ENCODE measurements at places on chromosomes 4 and X. TPM values are rescaled to one million over a fixed set of nuclear protein-coding genes. Genes with fewer than 3 reads are reported as not detected.
A peak's percentile ranks its signal among the peaks of the same experiment; 100 is the strongest.

The C4orf36 gene
- polyA plus RNA-seq = 0.14 TPM

The FGF13 gene
- polyA plus RNA-seq = not detected

The ACTRT1 gene
- not detected for polyA plus RNA-seq

The CSN1S1 gene
- not detected for polyA plus RNA-seq

The ZNF275 gene
- 2.1 TPM for polyA plus RNA-seq

The CTAG1A gene
- polyA plus RNA-seq = not detected

The FAM184B gene
- polyA plus RNA-seq = not detected

The TRIM60 gene
- polyA plus RNA-seq = not detected

The TCEAL7 gene
- not detected for polyA plus RNA-seq

The OTC gene
- not detected for polyA plus RNA-seq

The SEPTIN6 gene
- 31.1 TPM for polyA plus RNA-seq

The ENPP6 gene
- not detected for polyA plus RNA-seq

The SMARCA1 gene
- polyA plus RNA-seq = 0.13 TPM

DNA sequence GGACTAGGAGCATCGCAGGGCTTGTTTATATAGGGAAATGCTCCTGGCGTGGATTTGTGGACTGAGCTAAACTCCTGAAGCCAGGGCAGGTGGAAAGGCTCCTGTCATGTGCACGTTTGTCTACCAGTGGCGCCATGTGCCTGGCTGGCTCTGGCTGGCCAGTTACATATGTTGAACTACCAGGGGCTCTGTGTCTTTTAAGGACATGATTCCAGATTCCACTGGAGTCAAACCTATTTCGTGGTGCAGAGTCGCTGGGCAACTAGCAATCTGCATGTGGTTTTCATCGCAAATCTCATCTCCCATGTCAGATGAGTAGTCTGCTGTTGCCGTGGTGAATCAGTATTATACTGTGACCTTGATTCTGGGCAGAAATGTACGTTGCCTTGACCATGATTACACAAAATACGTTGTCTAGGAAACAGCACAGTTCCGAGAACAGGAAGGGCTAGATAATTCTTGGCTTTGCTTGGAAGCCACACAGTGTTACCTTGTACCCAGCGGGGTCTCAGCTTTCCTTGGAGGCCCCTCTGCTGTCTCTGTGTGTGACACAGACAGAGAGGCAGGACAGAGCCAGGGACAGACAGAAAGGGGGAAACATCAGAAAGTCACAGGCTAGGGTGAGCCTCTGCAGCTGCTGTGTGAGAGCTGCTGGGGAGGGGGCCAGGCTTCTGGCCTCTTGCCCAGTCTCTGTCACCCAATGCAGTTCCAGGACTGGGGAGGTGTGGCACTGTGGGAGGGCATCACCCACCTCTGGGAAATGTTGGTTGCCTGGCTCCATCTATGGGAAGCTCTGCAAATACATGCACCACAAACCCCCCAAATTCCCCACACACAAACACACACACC is 19.2 kb downstream of the PNMA6E start:
- H3K27ac ChIP-seq = no peak overlapping the region
- peak; percentile 5 for DNase-seq
- H3K27me3 ChIP-seq = no peaks in the 10 kb centered on the region
- H3K36me3 ChIP-seq = no peaks in the 10 kb centered on the region
- no peak overlapping the region for H3K4me3 ChIP-seq

- H3K36me3 ChIP-seq = peaks cover 36% of the 10 kb centered on the region
- H3K4me3 ChIP-seq = no peak overlapping the region
- no peaks in the 10 kb centered on the region for H3K4me1 ChIP-seq
These were observed 8.4 kb upstream of the NUP54 start for GRCh38 chr4:76156635-76157034.

DNA sequence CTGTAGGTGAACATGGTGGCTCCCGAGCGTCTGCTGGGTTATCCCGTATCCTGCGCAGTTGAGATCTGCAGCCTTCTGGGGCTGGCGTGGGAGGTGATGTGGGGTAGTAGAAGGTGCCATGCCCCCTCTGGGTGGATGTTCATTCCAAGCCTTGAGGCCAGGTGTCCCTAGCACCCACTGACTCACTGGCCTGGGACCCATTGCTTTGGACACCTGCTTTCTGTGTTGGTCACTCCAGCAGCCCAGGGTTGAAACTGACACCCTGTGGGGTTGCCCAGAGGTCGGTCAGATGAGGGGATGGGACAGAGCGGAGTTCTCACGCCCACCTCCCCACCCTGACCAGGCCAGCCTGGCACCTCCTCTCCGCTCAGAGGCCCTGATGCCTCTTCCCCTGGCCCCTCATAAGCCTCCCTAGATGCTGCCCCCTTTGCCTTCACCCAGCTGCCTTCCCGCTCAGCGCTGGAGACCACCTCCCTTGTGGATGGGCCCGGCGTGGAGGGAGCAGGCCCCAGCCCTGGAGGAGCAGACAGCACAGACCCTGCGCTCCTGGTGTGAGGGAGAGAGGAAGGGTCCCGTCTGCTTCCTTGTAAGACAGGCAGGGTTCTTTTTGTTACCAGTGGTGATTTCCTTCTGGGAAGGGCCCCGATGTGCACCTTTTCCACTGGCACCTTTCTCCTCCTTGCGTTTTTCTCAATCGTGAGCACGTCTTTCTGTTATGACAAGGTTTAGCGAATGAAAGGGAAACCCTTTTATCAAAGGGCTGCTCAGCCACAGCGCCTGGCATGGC is 2.0 kb downstream of the DOK7 start:
- no peak overlapping the region for H3K4me3 ChIP-seq
- no peak for DNase-seq
- no peaks in the 10 kb centered on the region for H3K4me1 ChIP-seq
- no peak overlapping the region for H3K27ac ChIP-seq

GRCh38 chr4:89879215-89879614 is 15.4 kb upstream of the MMRN1 start:
- no peaks in the 10 kb centered on the region for H3K4me1 ChIP-seq
- H3K4me3 ChIP-seq = no peak overlapping the region
- DNase-seq = no peak
- no peaks in the 10 kb centered on the region for H3K36me3 ChIP-seq

DNA sequence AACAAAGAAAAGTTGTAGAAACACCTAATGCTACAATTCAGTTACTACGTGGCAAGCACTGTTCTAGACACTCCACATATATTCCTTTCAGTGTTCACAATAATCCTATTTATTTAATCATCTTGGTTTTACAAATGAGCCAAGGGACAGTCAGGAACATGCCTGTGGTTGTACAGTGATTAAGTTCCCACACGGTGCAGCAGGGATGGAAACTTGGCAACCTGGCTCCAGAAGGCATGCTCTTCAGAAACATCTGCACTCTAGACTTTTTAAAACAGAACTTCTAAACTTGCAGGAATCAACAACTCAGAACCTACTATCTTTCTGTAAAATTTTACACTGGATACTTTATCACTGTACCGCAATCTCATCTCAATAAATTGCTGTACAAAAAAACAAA is 32.1 kb downstream of the TAPT1 start:
- no peak for DNase-seq
- H3K27me3 ChIP-seq = no peaks in the 10 kb centered on the region
- H3K4me3 ChIP-seq = no peak overlapping the region
- peaks cover 33% of the 10 kb centered on the region for H3K4me1 ChIP-seq
- H3K27ac ChIP-seq = no peak overlapping the region

GRCh38 chr4:37066159-37066558 is 178.4 kb upstream of the NWD2 start:
- no peak overlapping the region for H3K27ac ChIP-seq
- H3K27me3 ChIP-seq = no peaks in the 10 kb centered on the region
- DNase-seq = no peak

GRCh38 chr4:4855301-4856070 is 4.0 kb upstream of the MSX1 start:
- no peak overlapping the region for H3K4me3 ChIP-seq
- peaks cover 70% of the 10 kb centered on the region for H3K27me3 ChIP-seq
- H3K4me1 ChIP-seq = peaks cover 14% of the 10 kb centered on the region
- no peak for DNase-seq

DNA sequence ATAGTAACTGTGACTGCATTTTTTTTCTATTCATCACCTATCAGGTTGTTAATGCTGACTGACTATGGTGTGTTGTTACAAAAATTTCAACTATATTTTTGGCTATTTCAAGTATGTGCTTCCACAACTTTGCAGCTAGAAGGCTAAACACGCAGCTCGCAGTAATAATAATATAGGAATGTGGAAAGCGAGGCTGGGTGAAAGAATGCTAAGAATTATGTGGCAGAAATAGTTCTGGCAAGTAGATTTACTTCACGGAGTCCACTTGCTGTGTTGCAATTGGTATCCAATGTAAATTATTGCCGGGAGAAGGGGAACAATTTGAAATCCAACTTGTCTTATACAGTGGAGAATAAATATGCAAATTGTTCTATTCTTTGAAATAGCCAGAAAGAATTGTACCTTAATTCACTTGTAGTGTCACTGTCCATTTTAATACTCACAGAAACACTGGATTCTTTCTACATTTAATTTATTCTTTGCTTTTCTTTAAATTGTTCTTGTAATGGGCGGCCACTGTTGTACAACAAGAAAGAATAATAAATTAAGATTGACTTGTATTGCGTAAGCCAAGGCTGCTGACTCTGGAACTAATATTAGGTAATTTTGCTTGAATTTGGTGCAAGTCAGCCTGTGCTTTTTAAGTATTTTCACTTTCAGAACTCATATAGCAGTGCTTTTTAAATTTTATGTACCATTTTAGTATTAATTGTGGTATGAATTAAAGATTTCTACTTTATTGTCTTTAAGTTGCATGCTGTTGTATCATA is 154.9 kb downstream of the FRMPD4 start:
- no peak overlapping the region for H3K4me3 ChIP-seq
- H3K4me1 ChIP-seq = no peaks in the 10 kb centered on the region
- no peaks in the 10 kb centered on the region for H3K27me3 ChIP-seq
- no peak overlapping the region for H3K27ac ChIP-seq
- no peak for DNase-seq
- H3K36me3 ChIP-seq = no peaks in the 10 kb centered on the region

- no peaks in the 10 kb centered on the region for H3K36me3 ChIP-seq
- peaks cover 3% of the 10 kb centered on the region for H3K27me3 ChIP-seq
- H3K4me3 ChIP-seq = peak overlapping the region; percentile 83
- no peak for DNase-seq
- peak overlapping the region; percentile 96 for H3K27ac ChIP-seq
- H3K4me1 ChIP-seq = peaks cover 87% of the 10 kb centered on the region
These were observed 109.9 kb downstream of the ZNF330 start for GRCh38 chr4:141330616-141331015.

- peak overlapping the region; percentile 60 for H3K27ac ChIP-seq
- H3K36me3 ChIP-seq = no peaks in the 10 kb centered on the region
- peak; percentile 99 for DNase-seq
- H3K27me3 ChIP-seq = no peaks in the 10 kb centered on the region
- H3K4me1 ChIP-seq = peaks cover 15% of the 10 kb centered on the region
- H3K4me3 ChIP-seq = no peak overlapping the region
These were observed 9.8 kb downstream of the EREG start for GRCh38 chr4:74374561-74375327.

All from CD14-positive monocyte (primary cell).